ENCODE measurements at places on chromosomes 2 and 18.

GRCh38 chr2:85746321-85747004 lies 7.3 kb upstream of the ATOH8 start:
- DNase-seq = no peak

- DNase-seq = no peak
Observed at GRCh38 chr2:98334439-98335078, 11.7 kb upstream of the CNGA3 start.

DNA sequence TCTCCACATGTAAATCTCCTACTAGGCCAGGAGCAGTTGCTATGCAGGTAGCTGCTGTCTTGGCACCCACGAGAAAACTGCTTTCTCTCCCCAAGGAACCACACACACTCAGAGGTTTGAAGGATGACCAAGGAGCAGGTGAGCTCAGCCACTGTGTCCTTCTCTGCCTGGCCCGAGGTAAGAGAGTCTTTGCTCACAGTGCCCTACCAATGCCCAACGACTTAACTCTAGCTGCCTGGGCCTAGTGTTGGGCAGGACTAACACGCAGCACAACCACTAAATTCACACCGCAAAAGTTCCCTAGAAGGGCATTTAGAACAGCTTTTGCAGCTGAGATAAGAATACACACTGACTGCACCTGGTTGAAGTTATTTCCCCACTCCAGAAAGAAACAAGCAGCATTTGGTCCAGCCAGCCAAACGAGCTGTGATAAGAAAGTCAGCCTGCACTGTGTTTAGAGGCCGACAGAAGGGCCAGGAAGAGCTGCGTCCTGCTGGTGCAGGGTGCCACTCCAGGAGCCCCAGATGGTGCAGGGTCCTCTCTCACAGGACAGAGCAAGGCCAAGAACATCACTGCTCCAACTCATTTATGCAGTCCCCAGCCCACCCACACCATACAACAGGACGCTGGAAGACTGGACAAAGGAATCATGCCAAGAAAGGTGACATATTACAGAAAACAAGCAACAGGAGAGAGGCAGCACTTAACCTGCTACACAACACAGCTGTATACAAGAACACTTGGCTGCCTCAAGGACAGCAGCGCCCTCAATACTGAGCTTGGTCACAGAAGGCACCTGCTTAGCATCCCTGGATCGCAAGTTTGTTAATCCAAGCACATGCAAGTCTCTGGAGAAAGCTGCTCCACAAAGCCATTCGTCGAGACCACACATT lies 12.5 kb downstream of the HDLBP start:
- DNase-seq = no peak

GRCh38 chr2:172307800-172308199 lies 119.6 kb upstream of the ITGA6 start:
- peak; percentile 77 for DNase-seq

- no peak for DNase-seq
Observed at GRCh38 chr2:194867328-194867727, 789.7 kb upstream of the SLC39A10 start.

- no peak for DNase-seq
Observed at GRCh38 chr2:109258905-109259540, 130.0 kb downstream of the SH3RF3 start.

- DNase-seq = no peak
Observed at GRCh38 chr2:63814114-63814513, 27.6 kb upstream of the UGP2 start.

- DNase-seq = no peak
Observed at GRCh38 chr18:42112657-42113420, 157.8 kb downstream of the PIK3C3 start.

DNA sequence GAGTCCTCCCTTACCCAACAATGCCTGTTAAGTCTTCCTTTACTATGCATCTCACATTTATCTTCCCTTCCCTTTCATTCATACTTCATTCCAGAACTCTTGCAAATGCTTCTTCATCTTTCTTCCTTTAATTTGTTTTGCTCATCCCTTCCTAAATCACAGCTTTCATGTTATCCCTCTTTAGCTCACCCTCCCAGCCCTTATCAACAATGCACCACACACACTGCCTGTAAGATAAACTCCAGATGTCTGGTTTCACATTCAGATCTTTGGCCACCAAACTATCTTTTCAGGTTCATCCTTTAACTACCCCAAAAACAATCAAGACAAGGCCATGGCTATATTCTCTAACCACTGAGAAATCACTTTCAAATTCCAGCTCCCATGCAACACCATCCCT lies 3.4 kb downstream of the CCDC93 start:
- DNase-seq = no peak

DNA sequence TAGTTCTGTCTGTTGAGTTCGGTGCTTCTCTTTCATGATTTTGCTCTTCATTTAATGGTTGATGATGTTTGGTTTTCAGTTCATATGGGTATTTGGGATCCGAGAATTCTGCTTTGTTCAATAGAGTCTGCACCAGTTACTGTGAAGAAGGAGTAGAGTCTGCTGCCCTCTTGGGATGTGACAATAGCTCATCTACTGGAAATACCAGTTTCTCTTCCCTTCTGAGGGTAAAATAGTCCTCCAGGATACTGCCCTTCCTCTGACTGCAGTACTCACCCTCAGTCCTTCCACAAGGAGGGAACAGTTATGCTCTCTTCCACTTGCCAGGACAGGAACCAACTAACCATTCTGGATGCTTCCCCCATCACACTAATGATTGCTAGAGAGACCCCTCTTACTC lies 12.5 kb upstream of the TNFAIP6 start:
- DNase-seq = no peak

- DNase-seq = peak; percentile 59
Observed at GRCh38 chr18:50819027-50819727, 639 bp downstream of the MRO start.

DNA sequence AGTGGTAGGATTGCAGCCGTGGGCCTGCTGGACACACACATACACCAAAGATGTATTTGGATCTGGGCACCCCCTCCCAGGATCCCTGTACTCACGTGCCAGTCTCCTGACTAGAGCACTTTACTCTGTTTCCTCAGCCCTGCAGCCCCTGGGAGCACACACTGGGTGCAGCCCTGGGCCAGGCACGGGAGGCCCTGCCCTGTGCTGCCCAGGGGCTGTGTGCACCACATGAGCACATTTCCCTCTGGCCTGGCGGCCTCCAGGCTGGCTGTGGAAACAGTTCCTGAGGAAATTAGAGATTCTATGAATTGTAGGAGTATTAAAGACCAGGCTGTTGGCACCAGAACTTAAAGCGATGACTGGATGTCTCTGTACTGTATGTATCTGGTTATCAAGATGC lies 45.4 kb downstream of the BCL2L11 start:
- DNase-seq = no peak

GRCh38 chr2:130871843-130872740 lies 35.4 kb downstream of the ARHGEF4 start:
- no peak for DNase-seq

- no peak for DNase-seq
Observed at GRCh38 chr2:209727077-209727476, 44.6 kb upstream of the UNC80 start.

DNA sequence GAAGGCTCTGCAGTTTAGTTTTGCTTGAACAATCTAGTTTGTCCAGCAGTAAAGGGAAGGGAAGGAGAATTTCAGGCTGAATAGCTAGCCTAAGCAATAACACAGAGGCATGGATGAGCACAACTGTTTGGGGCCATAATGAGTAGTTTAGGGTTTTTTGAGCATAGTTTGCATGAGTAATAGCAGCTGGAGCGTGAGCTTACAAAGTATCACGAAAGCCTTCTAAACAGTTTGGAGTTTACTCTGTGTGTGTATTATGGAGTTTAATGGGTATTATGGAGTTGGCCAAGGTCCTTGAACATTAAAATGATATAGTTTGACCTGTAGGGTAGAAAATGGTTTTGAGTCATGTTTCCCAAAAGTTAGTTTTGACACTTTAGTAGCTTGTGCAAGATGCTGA lies 782.3 kb downstream of the ERBB4 start:
- DNase-seq = no peak

DNA sequence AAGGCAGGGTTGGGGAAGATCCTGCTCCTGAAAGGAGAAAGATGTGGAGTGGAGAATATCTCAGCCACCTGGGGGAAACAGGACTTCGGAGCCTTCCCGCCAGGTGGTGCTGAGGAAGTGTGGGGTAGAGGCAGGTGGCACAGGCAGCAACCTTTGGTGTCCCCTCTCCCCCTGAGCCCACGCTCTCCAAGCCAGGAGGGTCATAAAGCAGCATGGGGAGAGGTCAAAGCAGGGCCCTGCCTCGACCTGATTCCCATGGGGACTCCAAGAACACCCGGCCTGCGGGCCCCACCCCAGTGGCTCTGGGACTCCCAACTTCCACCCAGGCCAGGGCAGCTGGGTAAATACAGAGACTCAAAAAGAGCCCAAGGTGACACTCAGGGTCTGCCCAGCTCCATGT lies 54.3 kb upstream of the SLC66A3 start:
- no peak for DNase-seq

GRCh38 chr2:23399674-23400261 lies 14.8 kb downstream of the KLHL29 start:
- DNase-seq = no peak

DNA sequence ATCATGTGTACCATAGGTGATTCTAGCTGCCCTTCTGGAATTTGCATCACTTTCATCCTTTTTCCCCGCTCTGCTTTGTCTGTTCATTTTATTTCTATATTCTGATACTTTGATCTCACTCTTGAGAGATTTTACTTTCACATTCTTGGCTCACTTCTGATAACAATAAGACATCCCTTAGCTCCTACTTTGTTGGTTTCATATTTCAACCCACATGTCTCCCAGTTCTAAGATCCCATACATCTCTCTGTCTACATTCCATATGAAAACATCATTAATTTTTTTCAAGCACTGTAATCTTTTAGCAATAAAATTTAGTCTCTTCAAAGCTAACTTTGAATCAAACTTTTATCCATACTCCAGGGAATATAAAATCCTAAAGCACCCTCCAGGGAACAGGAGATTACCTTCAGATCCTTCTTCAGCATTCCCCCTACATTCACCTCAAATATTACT lies 75.6 kb downstream of the COL3A1 start:
- no peak for DNase-seq

DNA sequence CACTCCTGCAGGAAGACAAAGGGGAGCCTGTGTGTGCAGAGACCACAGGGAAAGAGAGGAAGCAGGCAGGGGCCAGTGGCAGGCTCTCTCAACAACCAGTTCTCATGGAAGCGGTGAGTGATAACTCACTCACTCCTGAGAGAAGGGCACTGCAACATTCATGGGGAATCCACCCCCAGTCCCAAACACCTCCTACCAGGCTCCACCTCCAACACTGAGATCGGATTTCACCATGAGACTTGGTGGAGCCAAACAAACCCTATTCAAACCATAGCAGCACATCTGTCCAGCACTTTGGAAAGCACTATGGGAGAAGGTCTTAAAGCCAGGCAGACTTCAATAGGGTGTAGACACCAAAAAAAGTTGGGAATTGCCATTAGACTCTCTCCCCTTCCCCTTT lies 345.7 kb upstream of the SPRED2 start:
- DNase-seq = no peak

- DNase-seq = no peak
Observed at GRCh38 chr2:235601960-235602704, 108.3 kb downstream of the AGAP1 start.

DNA sequence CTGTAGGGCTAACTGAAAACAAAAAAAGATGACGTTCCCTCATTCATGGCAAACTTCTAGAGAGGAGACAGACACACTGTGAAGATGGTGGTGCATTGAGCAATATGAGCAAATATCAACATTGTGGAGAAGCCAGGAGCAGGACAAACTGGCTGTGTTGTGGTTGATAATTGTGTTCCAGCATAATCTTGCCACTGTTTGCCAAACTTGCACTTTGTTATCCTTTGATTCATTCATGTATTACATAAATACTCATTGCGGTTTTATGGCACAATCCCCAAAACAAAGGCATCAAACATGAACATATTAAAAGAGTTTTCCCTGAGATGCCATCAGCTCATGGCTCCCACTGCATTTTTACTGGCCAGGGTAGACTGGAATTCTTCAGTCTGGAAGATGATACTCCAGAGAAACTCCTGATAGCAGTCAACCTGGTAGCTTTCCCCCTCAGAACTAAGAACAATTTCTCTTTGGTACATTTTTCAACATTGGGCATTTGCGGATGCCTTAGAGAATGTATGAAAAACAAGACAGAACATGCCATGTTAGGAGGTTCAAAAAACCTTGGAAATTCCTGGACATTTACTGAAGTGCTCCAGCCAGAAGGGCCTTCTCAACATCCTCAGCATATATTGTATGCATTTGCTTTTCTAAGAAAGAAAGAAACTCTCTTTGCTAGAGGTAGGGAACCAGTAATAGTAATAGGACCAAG lies 487.4 kb upstream of the CELF4 start:
- DNase-seq = no peak

DNA sequence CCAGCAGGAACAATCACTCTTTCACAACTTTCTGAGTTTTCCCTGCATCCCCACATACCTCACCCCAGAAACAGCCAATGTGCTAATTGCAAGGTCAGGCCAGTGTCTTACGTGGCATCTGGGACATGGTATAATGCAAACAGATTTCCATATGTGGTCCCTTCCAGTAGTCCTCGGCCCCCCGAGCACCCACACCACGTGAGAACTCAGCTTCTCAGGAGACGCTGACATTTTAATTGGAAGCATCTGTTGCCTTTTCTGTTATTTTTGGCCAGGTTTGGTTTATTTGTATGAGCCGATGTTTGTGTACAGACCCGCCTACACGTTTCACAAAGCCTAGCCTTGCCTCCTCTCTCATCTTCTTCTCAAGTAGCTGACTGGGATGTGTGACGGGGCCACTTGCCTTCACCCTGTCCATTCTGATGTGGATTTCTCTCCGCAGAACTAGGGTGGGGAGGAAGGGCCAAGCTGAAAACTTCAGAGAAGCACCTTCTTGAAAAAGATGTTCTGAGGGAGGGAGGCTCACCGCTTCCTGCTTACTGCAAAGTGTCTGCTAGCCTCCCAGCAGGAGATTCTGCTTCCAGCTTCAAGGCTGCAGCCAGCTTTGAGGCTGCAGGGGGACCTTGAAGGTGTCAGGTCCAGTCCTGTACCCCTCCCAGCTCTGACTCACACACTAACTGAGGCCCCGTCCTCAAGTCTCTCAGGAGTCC lies 109.6 kb upstream of the SLC14A2 start:
- DNase-seq = no peak

DNA sequence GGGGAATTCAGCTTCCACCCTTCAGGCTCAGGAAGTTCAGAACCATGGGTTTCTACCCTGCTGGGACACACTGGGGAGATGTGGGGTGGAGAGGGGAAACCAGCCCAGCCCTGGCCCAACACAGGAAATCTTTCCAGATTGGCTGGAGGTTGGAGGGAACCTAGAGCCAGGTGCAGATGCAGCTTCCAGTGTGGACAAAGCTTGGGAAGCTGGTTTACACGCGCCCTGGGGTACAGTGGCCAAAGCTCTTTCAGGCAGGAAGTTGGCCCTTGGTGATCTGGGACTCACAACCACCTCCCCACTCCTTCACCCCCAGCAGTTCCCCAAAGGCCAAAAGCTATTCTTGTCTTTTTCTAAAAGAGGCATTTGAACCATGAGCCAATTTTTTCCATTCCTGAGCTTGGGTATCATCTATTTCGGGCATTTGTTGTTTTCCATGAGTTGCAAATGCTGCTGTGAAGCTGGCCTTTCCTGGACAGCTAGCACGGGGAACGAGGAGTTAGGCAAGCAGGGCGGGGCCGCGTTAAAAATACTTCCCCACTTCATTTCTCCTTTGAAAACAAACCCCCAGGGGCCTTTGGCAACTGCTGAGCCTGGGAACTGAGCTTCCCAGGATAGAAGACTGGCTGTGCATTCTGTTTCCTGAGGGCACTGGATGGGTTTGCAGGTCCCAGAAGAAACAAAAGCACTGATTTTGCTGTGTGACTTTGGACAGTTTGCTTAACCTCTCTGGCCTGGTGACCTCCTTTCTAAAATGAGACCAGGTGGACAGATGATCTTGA lies 3.1 kb upstream of the ARID5A start:
- DNase-seq = peak; percentile 66

- DNase-seq = no peak
Observed at GRCh38 chr2:27211241-27211942, 449 bp upstream of the ATRAID start.

Data from transverse colon (tissue), 4 donors.